ENCODE measurements at places on chromosomes 1 and 21.
A peak's percentile ranks its signal among the peaks of the same experiment; 100 is the strongest.

- no peak for DNase-seq
- H3K27me3 ChIP-seq: no peaks in the 10 kb centered on the region
- no peak overlapping the region for H3K4me3 ChIP-seq
- H3K4me1 ChIP-seq: no peaks in the 10 kb centered on the region
- H3K27ac ChIP-seq: no peak overlapping the region
These were observed 304.1 kb downstream of the PBX1 start for GRCh38 chr1:164863056-164863455.

GRCh38 chr1:45429561-45430159 lies 61.3 kb downstream of the TESK2 start:
- H3K36me3 ChIP-seq: no peaks in the 10 kb centered on the region
- H3K4me1 ChIP-seq: no peaks in the 10 kb centered on the region
- no peaks in the 10 kb centered on the region for H3K27me3 ChIP-seq
- no peak for DNase-seq

GRCh38 chr1:220124542-220124941 lies 30.6 kb downstream of the IARS2 start:
- no peak overlapping the region for H3K27ac ChIP-seq
- peaks cover 11% of the 10 kb centered on the region for H3K36me3 ChIP-seq
- H3K4me1 ChIP-seq: no peaks in the 10 kb centered on the region
- no peak overlapping the region for H3K4me3 ChIP-seq

- no peak overlapping the region for H3K27ac ChIP-seq
- H3K4me1 ChIP-seq: peaks cover 8% of the 10 kb centered on the region
- peaks cover 8% of the 10 kb centered on the region for H3K27me3 ChIP-seq
- DNase-seq: no peak
- no peak overlapping the region for H3K4me3 ChIP-seq
These were observed 10.8 kb upstream of the SMIM12 start for GRCh38 chr1:34870395-34870794.

GRCh38 chr1:226738995-226739695 lies at the start of gene ITPKB:
TSS of gene ITPKB (minus strand) at chr1:226739282. CDS start at chr1:226737458, 1,824 bp downstream.
- peaks cover 40% of the 10 kb centered on the region for H3K4me1 ChIP-seq
- H3K27ac ChIP-seq: peak within 1 kb of the TSS; percentile 78
- H3K36me3 ChIP-seq: peaks cover 25% of the 10 kb centered on the region
- peak; percentile 64 for DNase-seq
- H3K27me3 ChIP-seq: no peaks in the 10 kb centered on the region
- peak within 1 kb of the TSS; percentile 93 for H3K4me3 ChIP-seq

GRCh38 chr1:178119628-178120027 lies 25.7 kb downstream of the RASAL2 start:
- H3K27ac ChIP-seq: no peak overlapping the region
- H3K36me3 ChIP-seq: no peaks in the 10 kb centered on the region
- no peaks in the 10 kb centered on the region for H3K4me1 ChIP-seq
- no peak for DNase-seq
- no peak overlapping the region for H3K4me3 ChIP-seq
- H3K27me3 ChIP-seq: no peaks in the 10 kb centered on the region

GRCh38 chr1:6513320-6513801 lies 21.9 kb upstream of the PLEKHG5 start:
- H3K36me3 ChIP-seq: no peaks in the 10 kb centered on the region
- H3K27me3 ChIP-seq: peaks cover 3% of the 10 kb centered on the region
- H3K4me3 ChIP-seq: no peak overlapping the region
- H3K27ac ChIP-seq: no peak overlapping the region
- DNase-seq: no peak

DNA sequence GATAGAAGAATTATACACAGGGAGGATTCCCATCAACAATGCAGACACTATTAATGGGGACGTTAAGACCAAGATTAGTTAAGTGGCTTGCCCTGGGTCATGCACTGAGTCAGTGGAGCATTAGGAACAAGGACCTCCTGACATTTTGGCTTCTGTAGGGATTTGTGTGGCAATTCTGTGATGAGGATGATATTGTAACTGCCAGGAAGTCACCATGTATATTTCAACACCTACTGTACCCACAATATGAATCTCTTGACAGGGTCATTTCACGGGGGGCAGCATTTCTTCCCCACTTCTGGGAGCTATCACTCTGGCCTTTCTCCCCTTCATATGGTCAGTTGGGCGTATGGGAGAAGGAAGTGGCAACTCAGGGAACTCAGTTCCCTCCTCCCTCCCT lies 134.9 kb downstream of the RUNX1 start:
- no peak for DNase-seq
- no peak overlapping the region for H3K27ac ChIP-seq
- peaks cover 6% of the 10 kb centered on the region for H3K36me3 ChIP-seq
- peaks cover 35% of the 10 kb centered on the region for H3K4me1 ChIP-seq
- no peaks in the 10 kb centered on the region for H3K27me3 ChIP-seq

- no peak overlapping the region for H3K27ac ChIP-seq
- peaks cover 23% of the 10 kb centered on the region for H3K4me1 ChIP-seq
- no peaks in the 10 kb centered on the region for H3K27me3 ChIP-seq
- no peak overlapping the region for H3K4me3 ChIP-seq
These were observed 2.8 kb downstream of the ZBTB8OS start for GRCh38 chr1:32647308-32648134.

DNA sequence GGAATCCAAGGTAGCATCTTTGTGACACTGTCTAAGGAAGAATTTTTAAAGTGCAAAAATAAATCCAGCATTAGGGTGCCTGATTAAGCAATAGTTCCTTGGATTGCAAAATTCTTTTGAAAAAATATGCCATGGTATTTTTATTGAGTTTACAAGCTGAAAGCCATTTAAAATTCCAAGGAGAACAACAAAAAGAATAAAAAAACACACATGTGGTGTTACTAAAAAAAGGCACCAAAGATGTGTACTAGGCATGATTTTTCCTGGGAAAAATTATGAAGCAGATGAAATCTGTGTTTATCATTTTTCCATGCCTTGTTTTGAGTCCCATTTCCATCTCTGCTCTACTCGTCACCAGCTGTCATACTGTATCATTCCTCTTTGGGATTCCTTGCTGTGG lies 157.0 kb upstream of the ZNHIT6 start:
- H3K27ac ChIP-seq: no peak overlapping the region
- no peak for DNase-seq
- no peaks in the 10 kb centered on the region for H3K4me1 ChIP-seq

GRCh38 chr1:34441259-34442069 lies 264.8 kb downstream of the C1orf94 start:
- DNase-seq: no peak
- no peak overlapping the region for H3K4me3 ChIP-seq
- no peak overlapping the region for H3K27ac ChIP-seq
- H3K27me3 ChIP-seq: peaks cover 3% of the 10 kb centered on the region
- H3K4me1 ChIP-seq: no peaks in the 10 kb centered on the region

DNA sequence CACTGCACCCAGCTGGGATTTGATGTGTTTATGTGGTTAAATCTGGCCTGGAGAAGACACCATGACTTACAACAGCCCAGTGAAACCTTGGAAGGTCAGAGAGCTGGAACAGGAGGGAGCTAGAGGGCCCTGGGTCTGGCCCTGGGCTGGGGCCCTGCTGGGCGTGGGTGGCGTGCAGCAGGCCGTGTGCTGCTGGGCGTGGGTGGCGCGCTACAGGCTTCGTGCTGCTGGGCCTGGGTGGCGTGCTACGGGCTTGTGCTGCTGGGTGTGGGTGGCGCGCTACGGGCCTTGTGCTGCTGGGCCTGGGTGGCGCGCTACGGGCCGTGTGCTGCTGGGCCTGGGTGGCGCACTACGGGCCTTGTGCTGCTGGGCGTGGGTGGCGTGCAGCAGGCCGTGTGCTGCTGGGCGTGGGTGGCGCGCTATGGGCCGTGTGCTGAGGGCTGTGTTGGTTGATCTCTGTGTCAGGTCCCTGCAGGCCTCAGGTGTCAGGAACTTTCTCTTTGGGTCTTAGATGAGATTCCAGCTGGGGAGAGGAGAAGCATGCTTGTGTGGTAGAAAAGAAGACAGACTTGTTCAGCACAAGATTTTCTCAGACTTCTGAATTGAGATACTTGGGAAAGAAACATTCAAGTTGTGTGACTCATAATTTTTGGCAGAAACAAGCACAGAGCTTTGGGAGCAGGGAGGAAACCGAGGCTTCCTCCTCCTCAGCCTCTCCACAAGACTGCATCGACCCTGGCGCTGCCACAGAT lies 66.0 kb downstream of the COL18A1 start:
- H3K36me3 ChIP-seq: no peaks in the 10 kb centered on the region
- H3K4me3 ChIP-seq: no peak overlapping the region
- H3K27ac ChIP-seq: no peak overlapping the region
- H3K27me3 ChIP-seq: no peaks in the 10 kb centered on the region

GRCh38 chr1:53536606-53537005 lies 77.4 kb downstream of the DMRTB1 start:
- H3K4me1 ChIP-seq: no peaks in the 10 kb centered on the region
- no peak overlapping the region for H3K27ac ChIP-seq
- no peaks in the 10 kb centered on the region for H3K36me3 ChIP-seq

DNA sequence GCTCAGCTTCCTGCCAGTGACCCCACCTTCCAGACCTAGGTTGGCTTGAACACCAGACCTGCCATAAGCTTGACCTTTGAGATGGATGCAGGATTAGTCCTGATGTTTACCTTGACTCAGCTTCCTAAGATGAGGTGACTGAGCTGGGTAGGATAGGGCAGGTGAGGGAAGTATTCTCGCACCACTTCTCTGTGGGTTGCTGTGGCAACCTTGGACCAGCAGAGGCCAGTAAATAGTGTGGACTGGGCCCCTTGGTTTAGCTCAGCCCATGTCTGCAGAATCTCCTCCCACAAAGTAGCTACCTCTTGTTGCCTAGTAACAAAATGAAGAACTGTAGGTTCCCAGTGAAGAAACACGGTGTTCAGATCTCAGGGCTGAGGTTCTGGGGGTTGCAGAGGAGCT lies 8.4 kb downstream of the RPS6KA1 start:
- no peaks in the 10 kb centered on the region for H3K36me3 ChIP-seq
- peaks cover 78% of the 10 kb centered on the region for H3K4me1 ChIP-seq
- no peak overlapping the region for H3K4me3 ChIP-seq
- no peak for DNase-seq
- H3K27ac ChIP-seq: no peak overlapping the region

- no peak for DNase-seq
- no peak overlapping the region for H3K27ac ChIP-seq
- H3K4me1 ChIP-seq: no peaks in the 10 kb centered on the region
- no peak overlapping the region for H3K4me3 ChIP-seq
- no peaks in the 10 kb centered on the region for H3K27me3 ChIP-seq
These were observed 145.2 kb downstream of the TNR start for GRCh38 chr1:175597969-175598765.

DNA sequence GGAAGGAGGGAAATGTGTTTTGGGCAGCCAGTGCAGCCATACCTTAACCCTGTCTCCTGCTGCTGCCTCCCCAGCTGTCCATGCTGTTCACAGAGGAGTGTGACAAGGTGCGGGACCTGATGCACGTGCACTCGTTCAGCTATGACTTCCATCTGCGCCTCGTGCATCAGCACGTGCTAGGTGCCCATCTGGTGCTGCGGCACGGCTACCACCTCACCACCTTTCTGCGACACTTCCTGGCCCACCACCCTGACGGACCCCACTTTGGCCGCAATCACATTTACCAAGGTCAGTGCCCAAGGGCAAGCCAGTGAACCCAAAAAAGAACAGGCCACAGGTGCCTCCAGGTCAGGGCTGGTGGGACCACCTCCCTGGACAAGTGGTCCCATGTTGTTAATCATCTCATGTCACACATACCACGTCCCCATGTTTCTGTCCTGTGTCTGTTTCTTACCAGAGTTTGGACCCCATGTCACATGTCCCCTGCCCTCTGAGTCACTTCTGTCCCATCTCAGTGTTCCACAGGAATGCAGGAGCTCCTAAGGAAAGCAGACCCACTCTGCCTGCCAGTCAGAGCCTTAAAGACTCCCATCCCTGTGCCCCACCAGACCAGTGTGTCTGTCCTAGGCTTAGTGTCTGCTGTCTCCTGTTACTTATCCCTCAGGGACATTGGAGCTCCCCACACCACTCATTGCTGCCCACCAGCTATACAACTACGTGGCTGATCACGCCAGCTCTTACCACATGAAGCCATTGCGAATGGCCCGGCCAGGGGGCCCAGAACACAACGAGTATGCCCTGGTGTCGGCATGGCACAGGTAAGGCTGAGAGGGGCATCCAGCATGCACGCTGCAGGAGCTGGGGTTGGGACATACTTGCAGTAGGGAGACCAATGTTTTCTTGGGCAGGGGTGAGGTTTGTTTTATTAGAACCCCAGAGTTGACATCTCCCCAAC lies 6.6 kb downstream of the HYI start:
- DNase-seq: no peak
- H3K4me3 ChIP-seq: no peak overlapping the region
- H3K4me1 ChIP-seq: no peaks in the 10 kb centered on the region
- H3K27me3 ChIP-seq: no peaks in the 10 kb centered on the region
- no peak overlapping the region for H3K27ac ChIP-seq
- H3K36me3 ChIP-seq: peaks cover 66% of the 10 kb centered on the region

DNA sequence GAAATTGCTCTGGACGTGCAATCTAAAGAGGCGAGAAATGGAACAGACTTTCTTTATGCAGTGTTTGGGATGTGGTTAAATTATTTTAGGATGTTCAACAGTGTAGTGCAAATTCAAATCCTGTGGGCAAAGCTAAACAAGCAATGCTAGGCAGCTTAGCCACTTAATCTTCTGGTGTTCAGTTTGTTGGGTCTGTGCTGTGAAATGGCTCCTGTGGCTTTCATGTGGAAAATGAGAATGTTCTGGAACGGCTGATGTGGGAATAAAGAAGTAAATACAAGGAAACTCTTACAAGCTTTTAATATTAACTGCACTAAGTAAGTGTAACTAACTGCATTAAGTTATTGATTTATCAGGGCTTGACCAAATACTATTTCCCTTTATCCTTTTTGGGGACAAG lies 766.6 kb downstream of the ADGRL2 start:
- H3K36me3 ChIP-seq: no peaks in the 10 kb centered on the region
- no peak for DNase-seq
- H3K27me3 ChIP-seq: no peaks in the 10 kb centered on the region
- H3K4me1 ChIP-seq: no peaks in the 10 kb centered on the region
- no peak overlapping the region for H3K27ac ChIP-seq

DNA sequence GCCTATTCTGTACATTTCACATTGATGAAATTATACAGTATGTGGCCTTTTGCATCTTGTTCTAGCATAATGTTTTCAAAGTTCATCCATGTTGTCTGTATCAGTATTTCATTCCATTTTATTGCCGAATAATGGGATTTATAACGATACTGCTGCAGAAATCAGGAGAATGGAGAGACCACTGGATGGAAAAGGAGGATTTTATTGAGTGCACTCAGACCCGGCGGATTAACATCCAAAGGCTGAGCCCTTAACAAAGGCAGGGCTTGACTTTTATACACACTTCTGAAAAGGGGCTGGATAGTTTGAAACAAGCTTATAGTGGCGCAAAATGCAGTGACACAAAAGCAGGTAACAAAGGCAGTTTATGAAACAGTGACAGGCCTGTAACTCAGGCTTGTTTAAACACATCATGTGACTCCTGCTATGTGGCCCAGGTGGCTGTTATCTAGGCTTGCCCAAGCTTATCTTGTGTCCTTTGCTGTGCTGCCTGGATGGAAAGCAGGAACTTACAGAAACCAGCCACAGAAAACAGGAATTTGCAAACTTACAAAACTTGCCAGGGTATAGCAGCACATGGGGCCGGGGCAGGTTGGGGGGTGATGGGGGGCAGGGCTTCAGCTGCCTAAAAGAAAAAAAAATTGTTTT lies 32.8 kb upstream of the KCNJ15 start:
- no peak overlapping the region for H3K27ac ChIP-seq
- H3K27me3 ChIP-seq: no peaks in the 10 kb centered on the region
- H3K36me3 ChIP-seq: no peaks in the 10 kb centered on the region
- DNase-seq: no peak
- H3K4me1 ChIP-seq: no peaks in the 10 kb centered on the region

Data from CD8-positive, alpha-beta memory T cell (primary cell).